ENCODE measurements at places on chromosomes 16 and 17.

DNA sequence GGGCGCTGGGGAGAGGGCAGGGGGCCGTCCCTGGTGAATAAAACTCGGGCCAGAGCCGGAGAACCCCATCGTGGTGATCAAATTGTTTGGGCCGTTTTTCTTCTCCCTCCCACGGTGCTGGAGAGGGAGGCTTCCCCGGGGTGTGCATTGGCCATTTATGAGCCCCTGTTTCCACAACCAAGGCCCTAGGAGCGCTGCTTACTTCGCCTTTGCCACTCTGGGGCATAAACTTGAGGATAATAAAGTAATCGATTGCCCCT, 544 bp downstream of the CCP110 start:
- no peak for DNase-seq

GRCh38 chr16:2331199-2331930, 9.2 kb downstream of the ABCA3 start:
- no peak for DNase-seq

DNA sequence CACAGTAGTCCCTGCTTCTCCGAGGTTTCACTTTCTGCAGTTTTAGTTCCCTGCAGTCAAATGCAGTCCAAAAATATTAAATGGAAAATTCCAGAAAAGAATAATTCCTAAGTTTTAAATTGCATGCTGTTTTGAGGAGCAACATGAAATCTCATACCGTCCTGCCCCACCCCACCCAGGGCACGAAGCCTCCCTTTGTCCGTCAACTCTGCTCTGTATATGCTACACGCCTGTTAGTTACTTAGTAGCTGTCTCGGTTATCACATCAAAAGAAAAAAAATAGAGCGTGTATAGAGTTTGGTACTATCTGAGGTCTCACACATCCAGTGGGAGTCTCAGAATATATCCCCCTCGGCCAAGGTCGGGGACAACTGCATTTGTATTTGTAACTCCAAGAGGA, 129.4 kb upstream of the NOL11 start:
- DNase-seq: no peak

DNA sequence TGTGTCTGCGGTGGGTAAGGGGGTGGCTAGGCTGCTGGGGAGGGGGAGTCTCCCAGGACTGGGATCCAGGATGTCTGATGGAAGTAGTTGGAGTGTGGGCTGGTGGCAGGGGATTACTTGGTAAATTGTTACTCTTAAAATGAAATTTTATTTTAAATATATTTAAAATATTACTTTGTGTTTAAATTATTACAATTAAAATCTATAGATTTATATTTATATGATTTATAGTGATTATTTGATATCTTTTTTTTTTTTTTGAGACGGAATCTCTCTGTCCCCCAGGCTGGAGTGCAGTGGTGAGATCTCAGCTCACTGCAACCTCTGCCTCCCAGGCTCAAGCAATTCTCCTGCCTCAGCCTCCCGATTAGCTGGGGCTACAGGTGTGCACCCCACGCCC, 18.6 kb downstream of the CPNE2 start:
- DNase-seq: no peak

GRCh38 chr16:78307824-78308528, 208.5 kb downstream of the WWOX start:
- no peak for DNase-seq

DNA sequence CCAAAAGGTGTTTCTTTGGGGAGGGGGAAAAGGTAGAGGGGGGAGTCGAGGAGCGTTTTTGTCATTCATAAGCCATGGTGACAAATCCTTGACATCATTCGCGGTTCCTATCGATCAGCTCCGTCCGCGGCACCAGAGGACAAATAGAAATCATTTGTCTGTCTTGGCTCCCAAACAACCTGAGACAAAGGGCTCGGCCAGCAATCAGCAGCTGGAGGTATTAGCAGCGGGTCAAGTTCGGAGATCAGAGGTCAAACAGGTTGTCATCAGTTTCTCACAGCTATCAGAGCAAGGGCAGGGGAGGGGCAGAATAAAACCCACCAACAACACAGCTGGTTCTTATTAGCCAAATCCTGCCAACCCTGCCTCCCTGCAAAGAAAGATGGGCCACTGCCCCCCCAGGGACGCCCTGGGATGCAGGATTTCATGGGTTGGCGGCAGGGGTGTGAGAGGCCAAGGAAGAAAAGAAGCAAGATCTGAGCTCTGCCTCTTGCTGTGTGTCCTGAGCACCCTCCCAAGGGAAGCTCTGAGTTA, 145.3 kb upstream of the LHX1 start:
- no peak for DNase-seq

DNA sequence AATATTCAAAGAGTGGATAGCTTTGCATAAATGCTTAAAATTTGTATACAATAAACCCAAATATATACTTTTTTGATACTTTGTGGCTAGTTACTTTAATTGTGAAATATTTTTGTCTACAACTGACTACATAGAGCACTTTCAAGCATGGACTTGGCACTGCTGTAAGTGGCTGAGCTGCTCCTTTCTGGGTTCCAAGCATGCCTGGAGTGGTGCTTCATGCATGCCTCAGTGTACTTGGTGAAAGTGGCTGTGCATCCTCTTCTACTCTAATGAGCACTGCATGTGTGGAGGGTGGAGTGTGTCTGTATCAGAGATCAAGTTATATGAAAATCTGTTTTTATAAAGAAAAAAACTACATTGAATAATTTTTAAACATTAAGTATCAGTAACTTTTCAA, 94.1 kb downstream of the OMG start:
- no peak for DNase-seq

GRCh38 chr16:87995644-87996043, 44.4 kb downstream of the BANP start:
- DNase-seq: no peak

DNA sequence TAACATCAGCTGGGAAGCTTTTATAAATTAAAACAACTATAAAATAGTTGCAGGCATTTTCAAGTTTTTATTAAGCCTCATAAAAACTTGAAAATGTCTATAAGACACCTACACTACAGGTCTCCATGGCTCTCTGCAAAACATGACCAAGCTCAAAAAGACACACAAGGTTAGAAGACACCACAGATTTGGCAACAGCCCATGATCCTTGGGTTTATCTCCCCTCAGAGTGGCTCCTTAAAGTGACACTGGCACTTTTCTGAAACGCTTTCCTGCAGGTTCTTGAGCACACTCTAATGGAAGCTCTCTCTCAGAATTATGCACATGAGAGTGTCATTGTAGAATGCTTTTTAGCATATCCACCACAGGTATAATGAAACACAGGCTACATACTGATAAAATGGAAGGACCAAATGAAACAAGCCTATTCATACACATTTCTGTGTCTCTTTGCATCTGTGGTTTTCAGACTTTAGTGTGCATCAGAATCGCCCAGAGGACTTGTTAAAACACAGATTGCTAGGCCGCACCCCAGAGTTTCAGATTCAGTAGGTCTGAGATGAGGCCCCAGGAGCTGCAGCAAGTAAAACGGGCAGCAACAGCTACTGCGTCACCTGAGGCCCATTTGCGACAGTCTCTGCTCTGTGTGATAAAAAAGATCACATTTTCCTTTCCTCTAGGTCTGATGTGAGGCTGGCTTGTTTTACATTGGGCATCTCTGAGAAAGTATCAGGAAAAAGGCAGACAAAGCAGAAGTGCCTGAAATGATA, 75.0 kb upstream of the WSB1 start:
- no peak for DNase-seq

- no peak for DNase-seq
These were observed 52.3 kb upstream of the ADCY7 start for GRCh38 chr16:50213939-50214519.

GRCh38 chr16:81818568-81818896, 39.4 kb downstream of the PLCG2 start:
- DNase-seq: no peak

GRCh38 chr16:21959050-21959449, 5.9 kb downstream of the UQCRC2 start:
- DNase-seq: no peak

DNA sequence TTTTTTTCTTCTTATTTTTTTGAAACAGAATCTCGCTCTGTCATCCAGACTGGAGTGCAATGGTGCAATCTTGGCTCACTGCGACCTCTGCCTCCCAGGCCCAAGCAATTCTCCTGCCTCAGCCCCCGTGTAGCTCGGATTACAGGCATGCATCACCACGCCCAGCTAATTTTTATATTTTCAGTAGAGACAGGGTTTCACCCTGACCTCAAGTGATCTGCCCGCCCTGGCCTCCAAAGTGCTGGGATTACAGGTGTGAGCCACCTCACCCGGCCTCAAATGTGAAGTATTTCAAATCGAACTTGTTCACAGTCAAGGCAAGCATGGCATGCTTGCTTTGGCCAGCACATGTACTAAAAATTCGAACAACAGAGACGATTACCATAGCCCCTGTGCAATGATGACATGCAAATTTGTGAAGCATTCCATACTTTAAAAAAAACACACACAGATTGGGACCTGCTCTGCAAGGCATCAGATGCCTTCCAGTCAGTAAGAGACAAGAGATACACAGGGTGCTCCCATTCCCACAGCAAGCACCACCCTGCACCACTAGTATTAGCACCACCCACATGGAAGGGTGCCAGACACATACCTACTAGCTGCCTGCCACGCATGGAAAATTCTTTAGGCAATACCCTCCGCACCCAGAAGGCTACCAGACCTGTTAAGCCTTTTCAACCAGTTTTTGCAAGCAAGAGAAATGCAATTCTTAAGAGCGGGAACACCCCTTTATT, 47.2 kb downstream of the ANKRD11 start:
- no peak for DNase-seq

GRCh38 chr16:53773150-53773846, 69.3 kb downstream of the FTO start:
- DNase-seq: peak; percentile 4

DNA sequence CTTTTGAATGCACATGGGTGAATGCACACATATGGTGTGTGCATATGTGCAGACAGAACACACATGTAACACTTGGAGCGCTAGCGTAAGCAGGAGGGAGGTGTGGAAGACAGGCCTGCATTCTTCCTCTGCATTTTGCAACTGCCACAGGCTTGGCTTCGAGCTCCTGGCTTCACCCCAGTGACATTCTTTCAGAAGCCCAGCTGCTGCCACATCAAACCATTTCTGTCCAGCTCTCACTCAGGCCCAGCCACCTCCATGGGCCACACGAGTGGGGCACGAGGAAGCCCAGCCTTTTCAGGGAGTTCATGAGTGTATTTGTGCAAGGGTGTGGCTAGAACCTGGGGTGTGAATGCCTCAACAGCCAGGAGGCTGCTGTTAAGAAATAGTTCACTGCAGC, 18.8 kb downstream of the LGALS3BP start:
- DNase-seq: no peak

- no peak for DNase-seq
These were observed 64.9 kb downstream of the ZNF652 start for GRCh38 chr17:49297141-49297540.

GRCh38 chr17:80760511-80760911, 215.9 kb downstream of the RPTOR start:
- no peak for DNase-seq

GRCh38 chr17:74635418-74635817, 11.9 kb upstream of the CD300E start:
- DNase-seq: no peak

GRCh38 chr16:77939968-77940367, 82.4 kb upstream of the CLEC3A start:
- DNase-seq: no peak

DNA sequence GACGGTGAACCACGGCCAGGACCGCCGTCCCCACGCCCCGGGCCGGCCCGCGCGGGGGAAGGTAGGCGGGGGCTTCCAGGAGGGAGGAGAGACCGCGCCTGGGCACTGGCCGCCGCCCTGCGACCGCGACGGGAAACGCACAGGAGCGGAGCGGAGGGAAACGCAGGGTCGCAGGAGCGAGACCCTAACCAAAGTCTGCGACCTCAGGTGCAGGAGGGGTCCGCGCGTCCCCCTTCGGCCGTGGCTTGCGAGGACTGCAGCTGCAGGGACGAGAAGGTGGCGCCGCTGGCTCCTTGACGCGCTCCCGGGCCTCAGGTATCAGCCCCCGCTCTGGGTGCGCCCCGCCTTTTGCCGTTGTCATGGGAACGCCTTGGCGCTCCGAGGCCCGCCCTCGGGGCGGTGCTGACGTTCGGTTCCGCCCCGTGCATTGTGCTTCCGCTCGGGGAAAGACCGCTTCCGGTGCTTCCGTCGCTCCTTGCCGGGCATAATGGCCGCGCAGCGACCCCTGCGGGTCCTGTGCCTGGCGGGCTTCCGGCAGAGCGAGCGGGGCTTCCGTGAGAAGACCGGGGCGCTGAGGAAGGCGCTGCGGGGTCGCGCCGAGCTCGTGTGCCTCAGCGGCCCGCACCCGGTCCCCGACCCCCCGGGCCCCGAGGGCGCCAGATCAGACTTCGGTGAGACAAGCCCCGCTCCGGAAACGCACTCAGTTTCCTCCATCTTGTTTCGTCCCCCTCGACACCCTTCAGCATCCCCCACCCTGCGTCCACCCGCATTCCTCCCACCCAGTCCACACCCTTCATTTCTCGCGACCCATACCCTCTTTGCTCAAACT, at the start of gene OVCA2:
TSS of gene OVCA2 (plus strand) at position 462 of the 829 bp plus-strand sequence. CDS start at position 488, 26 bp downstream.
- DNase-seq: peak; percentile 84

DNA sequence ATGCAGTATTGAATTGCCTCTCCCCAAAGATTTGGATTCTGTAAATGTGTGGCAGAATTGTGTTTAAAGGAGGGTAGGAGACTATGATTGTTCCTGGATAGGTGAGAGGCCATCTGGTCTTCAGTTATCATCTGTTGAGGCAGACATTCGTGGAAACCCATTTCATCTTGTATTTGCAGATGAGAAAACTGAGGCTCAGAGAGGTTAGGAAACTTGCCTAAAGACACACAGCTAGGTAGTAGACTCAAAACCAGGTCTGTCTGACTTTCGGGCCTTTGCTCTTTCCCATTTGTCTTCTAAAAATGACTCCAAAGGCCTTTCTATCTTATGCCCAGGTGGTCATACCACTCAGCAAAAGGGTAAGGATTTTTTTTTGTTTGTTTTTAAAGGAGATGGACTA, 210.3 kb downstream of the SHISA9 start:
- DNase-seq: no peak

GRCh38 chr17:29674281-29674680, 51.6 kb upstream of the CORO6 start:
- DNase-seq: no peak

GRCh38 chr17:31531336-31531980, 140.0 kb downstream of the RAB11FIP4 start:
- no peak for DNase-seq

DNA sequence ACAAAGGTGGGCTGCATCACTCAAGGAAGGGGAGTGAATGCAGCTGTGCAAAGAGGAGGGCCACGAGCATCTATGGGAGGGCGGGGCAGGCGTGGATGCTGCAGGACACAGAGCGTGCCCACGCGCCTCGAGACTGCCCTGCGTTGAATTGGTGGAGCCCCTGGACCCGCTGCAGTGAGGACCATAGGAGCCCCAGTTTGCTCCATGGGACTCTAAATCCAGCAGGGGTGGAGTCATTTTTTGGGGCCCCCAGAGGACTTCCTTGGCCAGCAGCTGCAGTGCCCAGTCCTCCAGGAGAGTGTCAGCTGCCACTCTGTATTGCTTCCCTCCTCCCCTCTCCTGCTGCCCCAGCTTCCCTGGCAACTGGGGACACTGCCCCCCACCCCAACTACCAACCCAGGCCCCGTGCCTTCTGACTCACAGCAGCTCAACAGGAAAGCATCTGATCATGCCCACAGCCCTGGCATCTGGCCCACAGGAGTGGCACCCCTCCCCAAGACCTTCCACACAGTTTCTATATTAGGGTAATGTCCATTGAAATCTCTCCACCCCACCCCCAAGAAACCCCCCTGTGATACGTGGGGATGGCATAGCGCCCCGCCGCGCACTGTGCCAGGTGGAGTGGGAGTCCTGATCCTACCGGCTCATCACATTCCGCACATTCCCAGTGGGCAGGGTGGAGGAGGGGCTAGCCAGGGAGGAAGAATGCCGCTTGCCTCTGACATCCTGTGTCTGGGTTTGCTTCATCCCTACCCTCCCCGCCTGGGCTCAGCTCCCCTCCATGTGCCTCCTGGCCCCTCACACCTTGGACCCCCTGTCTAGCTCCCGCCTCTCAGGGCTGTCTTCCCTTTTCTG, 27.8 kb upstream of the ITGA3 start:
- DNase-seq: no peak
